B cell (primary cell): ENCODE measurements at places on chromosomes 1 and 21. TPM values are rescaled to one million over a fixed set of nuclear protein-coding genes. Genes with fewer than 3 reads are reported as not detected.

TLR5 gene
- total RNA-seq, result 0.19 TPM in 1 of 2 replicates, not detected in the other

DNA sequence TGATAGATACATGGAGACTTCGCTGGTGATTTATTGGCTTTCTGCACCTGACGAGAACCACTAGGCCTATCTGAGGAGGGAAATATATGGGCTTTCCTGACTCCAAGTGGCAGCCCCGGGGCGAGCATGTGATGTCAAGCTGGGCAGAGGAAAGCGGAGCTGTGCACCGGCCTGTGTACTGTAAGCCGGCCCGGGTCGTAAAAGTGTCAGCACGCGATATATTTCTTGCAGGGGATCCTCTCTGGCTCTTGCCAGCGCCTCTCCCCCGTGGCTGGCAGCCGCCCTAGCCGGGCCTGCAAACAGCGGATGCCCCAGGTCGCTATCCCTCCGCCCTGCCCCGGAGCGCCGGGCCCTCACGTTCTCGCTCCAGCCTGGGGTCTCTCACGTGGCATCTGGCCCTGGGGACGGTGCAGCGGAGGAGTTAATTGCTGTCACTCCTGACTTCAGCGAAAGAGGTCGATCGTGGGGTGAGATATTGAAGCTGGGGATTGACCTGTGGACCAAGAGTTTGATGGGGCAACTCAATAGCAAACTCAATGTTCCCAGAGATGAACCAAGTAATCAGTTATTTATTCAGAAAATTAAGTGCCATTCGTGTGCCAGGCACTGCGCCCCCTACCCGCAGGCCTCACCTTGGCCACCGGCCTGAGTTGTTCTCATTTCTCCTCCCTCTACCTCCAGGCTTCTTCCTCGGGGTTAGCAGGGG lies 41.0 kb upstream of the HAO2 start:
- no peaks in the 10 kb centered on the region for H3K36me3 ChIP-seq
- peak; percentile 39 for DNase-seq
- H3K27ac ChIP-seq, result peak overlapping the region; percentile 23
- H3K4me3 ChIP-seq, result peak overlapping the region; percentile 53
- H3K27me3 ChIP-seq, result no peaks in the 10 kb centered on the region

DNA sequence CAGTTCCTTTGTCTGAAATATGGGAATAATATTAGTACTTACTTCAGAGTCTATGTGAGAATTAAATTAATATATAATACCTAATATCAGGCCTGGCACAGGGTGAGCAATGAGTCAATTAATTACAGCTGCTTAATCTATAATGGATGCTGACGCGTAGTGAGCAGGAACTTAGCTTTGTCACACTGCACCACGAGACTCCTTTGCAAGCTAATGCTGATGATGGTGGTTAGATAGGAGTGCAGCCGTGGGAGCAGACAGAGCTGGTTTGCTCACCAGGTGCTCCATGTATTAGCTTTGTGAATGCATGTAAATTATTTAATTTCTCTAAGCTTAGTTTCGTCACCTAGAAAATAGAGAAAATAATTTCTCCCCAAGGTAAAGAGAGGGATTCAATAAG lies 35.1 kb downstream of the KCNJ15 start:
- no peak overlapping the region for H3K27ac ChIP-seq
- no peak for DNase-seq
- no peaks in the 10 kb centered on the region for H3K4me1 ChIP-seq
- no peaks in the 10 kb centered on the region for H3K27me3 ChIP-seq

GRCh38 chr21:31566064-31566463 lies 93.4 kb upstream of the SOD1 start:
- no peak overlapping the region for H3K27ac ChIP-seq
- no peak overlapping the region for H3K4me3 ChIP-seq
- DNase-seq, result no peak
- no peaks in the 10 kb centered on the region for H3K36me3 ChIP-seq
- H3K4me1 ChIP-seq, result no peaks in the 10 kb centered on the region

NEK2 gene
- total RNA-seq, result 0.32 TPM in 1 of 2 replicates, not detected in the other

DFFB gene
- total RNA-seq, result 17.4 and 20.7 TPM in 2 replicates

- no peaks in the 10 kb centered on the region for H3K36me3 ChIP-seq
- DNase-seq, result no peak
- H3K27ac ChIP-seq, result no peak overlapping the region
- no peaks in the 10 kb centered on the region for H3K27me3 ChIP-seq
These were observed 40.2 kb upstream of the COL6A1 start for GRCh38 chr21:45941338-45941710.

GRCh38 chr1:227219715-227220292 lies 98.5 kb downstream of the CDC42BPA start:
- no peaks in the 10 kb centered on the region for H3K4me1 ChIP-seq
- H3K27ac ChIP-seq, result no peak overlapping the region
- H3K4me3 ChIP-seq, result no peak overlapping the region
- H3K27me3 ChIP-seq, result no peaks in the 10 kb centered on the region
- no peak for DNase-seq

DNA sequence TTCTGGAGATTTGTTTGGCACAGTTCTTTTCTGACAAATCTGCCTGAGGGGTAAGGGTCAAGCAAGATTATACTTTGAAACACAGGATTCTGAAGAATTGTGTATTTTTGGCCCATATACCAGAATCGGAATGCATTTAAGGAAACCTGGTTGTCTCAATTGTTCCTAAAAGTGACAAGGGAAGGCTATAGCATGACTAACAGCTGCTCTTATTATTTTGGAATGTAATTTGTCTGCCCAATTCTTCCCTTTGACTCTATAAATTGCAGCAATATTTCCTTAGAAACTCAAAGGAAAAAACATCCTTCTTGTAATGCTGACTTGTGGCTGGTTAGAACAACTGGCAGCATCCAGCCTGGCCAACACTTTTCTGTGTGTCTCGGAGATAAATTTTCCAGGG lies 15.8 kb upstream of the VCAM1 start:
- H3K4me1 ChIP-seq, result no peaks in the 10 kb centered on the region
- no peak overlapping the region for H3K4me3 ChIP-seq

DNA sequence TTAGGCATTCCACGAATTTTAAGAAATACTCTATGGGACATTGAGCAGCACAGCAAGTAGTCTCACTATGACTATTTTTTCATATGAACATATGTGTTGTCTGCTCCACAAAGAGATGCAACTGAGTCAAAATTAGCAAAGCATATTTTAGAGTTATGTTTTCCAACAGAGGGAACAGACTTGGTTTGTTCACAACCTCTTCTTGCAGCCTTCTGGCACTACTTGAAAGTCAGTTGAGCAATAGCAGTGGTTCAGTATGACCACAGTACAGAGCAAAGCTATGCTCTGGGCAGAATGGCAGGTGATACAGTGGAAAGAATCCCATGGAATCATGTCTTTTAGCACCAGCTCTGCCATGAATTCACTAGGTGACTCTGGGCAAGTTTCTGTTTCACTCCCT lies 5.2 kb downstream of the CCN1 start:
- H3K4me3 ChIP-seq, result no peak overlapping the region
- no peak overlapping the region for H3K27ac ChIP-seq
- H3K36me3 ChIP-seq, result no peaks in the 10 kb centered on the region
- no peak for DNase-seq

OR2L5 gene
- total RNA-seq, result 0.27 TPM in 1 of 2 replicates, not detected in the other

DNA sequence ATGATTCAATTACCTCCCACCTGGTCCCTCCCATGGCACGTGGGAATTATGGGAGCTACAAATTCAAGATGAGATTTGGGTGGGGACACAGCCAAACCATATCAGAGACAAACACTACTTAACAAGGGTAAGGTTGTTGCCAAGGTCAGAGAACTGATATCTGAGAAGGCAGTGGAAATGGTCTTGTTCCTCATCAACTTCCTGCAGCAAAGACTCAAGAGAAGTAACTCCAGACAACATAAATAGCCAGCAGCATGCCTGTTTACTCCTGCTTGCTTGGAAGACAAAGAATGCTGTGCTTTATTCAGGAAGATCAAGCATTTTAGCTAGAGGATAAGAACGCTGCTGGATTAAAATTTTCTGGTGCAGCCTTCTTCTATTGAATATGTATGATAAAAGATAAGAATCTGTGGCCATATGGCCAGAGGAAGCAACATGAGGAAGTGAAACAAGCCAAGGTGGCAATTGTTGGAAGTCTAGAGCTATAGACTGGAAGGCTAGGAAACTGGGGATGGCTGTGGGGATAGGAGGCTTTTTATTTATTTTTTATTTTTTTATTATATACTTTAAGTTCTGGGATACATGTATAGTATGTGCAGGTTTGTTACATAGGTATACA lies 36.4 kb downstream of the DDAH1 start:
- H3K27ac ChIP-seq, result no peak overlapping the region
- no peak overlapping the region for H3K4me3 ChIP-seq
- no peaks in the 10 kb centered on the region for H3K27me3 ChIP-seq
- DNase-seq, result peak; percentile 7

GRCh38 chr1:107432108-107432507 lies 291.3 kb downstream of the NTNG1 start:
- no peaks in the 10 kb centered on the region for H3K36me3 ChIP-seq
- no peak overlapping the region for H3K27ac ChIP-seq
- H3K4me3 ChIP-seq, result no peak overlapping the region
- H3K4me1 ChIP-seq, result peaks cover 27% of the 10 kb centered on the region
- no peaks in the 10 kb centered on the region for H3K27me3 ChIP-seq

DNA sequence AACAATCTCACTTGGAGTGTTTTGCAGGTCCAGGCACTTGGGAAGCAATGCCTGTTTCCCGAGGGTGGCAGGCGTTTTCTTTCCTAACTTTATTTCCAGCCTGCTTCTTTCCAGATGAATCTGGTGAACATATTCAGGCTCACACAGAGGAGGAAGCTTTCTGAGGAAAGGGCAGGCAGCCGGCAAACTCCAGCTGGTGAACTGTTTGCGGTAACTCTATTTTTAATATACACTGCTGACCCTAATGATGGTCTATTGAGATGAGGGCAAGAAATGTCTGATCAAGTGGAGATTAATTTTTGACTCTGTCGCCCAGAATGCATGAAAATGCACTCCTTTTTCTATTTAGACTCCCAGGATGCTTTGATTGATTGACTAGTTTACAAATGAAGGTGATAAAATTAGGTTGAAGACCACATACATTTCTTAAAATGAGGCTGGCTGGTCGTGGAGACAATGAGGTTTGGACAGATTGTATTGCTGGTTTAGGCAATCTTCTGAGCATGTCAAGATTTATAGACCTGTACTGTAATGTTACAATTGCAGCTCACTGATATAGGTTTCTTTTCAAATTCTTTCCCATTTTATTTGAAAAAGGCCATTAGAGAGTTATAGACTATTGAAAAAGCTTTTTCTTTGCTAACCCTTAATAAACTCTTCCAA lies 153.8 kb downstream of the ATG4C start:
- H3K27me3 ChIP-seq, result peaks cover 12% of the 10 kb centered on the region
- no peak for DNase-seq
- H3K27ac ChIP-seq, result no peak overlapping the region

TMPRSS2 gene
- not detected in 2 replicates for total RNA-seq

GRCh38 chr1:203039609-203040512 lies 13.6 kb downstream of the PPFIA4 start:
- H3K4me1 ChIP-seq, result peaks cover 2% of the 10 kb centered on the region
- no peaks in the 10 kb centered on the region for H3K36me3 ChIP-seq
- DNase-seq, result no peak
- H3K27ac ChIP-seq, result no peak overlapping the region

MSH4 gene
- 1.4 and 1.7 TPM in 2 replicates for total RNA-seq

CD34 gene
- 0.05 TPM in 1 of 2 replicates, not detected in the other for total RNA-seq

GRCh38 chr21:45572231-45572630 lies 30.0 kb upstream of the SLC19A1 start:
- H3K4me1 ChIP-seq, result no peaks in the 10 kb centered on the region
- no peaks in the 10 kb centered on the region for H3K36me3 ChIP-seq
- no peaks in the 10 kb centered on the region for H3K27me3 ChIP-seq

- no peaks in the 10 kb centered on the region for H3K27me3 ChIP-seq
- H3K4me3 ChIP-seq, result no peak overlapping the region
- no peak overlapping the region for H3K27ac ChIP-seq
- DNase-seq, result no peak
- H3K4me1 ChIP-seq, result no peaks in the 10 kb centered on the region
These were observed 4.5 kb downstream of the CFHR3 start for GRCh38 chr1:196779093-196779492.

BRDT gene
- total RNA-seq, result not detected in 2 replicates

GRCh38 chr1:101290922-101291561 lies 54.2 kb downstream of the S1PR1 start:
- H3K27me3 ChIP-seq, result no peaks in the 10 kb centered on the region
- H3K27ac ChIP-seq, result no peak overlapping the region

GBP6 gene
- total RNA-seq, result 0.12 TPM in 1 of 2 replicates, not detected in the other

HAO2 gene
- not detected in 2 replicates for total RNA-seq

DNA sequence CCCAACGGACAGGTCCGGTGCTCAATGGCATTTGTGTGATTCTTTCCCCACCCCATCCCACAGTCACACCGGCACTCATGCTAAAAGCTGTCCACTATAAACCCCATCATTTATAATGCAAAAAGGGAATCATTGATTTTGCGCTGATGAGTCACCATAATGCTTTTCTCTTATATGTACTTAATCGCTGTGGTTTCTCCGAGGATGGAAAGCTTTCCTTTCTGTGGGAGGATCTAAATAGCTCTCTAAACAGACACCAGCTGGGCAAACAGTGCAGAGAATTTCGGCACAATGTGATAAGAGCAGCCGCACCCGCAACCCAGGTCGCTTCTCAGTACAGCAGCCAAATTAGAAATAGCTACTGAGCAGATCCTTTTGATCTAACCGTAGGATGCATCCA lies 85.6 kb downstream of the SETD4 start:
- H3K27ac ChIP-seq, result no peak overlapping the region
- no peaks in the 10 kb centered on the region for H3K36me3 ChIP-seq
- DNase-seq, result no peak
- peaks cover 10% of the 10 kb centered on the region for H3K27me3 ChIP-seq

KDM1A gene
- 45.9 and 47.4 TPM in 2 replicates for total RNA-seq

- no peaks in the 10 kb centered on the region for H3K36me3 ChIP-seq
- no peaks in the 10 kb centered on the region for H3K4me1 ChIP-seq
- no peak overlapping the region for H3K27ac ChIP-seq
- DNase-seq, result no peak
- no peaks in the 10 kb centered on the region for H3K27me3 ChIP-seq
- H3K4me3 ChIP-seq, result no peak overlapping the region
These were observed 377.8 kb upstream of the RUNX1 start for GRCh38 chr21:35426897-35427296.
